ENCODE measurements at places on chromosomes 6 and 20.
A peak's percentile ranks its signal among the peaks of the same experiment; 100 is the strongest.

- DNase-seq: peak; percentile 73
Observed at GRCh38 chr6:47247227-47247797, 62.4 kb downstream of the TNFRSF21 start.

DNA sequence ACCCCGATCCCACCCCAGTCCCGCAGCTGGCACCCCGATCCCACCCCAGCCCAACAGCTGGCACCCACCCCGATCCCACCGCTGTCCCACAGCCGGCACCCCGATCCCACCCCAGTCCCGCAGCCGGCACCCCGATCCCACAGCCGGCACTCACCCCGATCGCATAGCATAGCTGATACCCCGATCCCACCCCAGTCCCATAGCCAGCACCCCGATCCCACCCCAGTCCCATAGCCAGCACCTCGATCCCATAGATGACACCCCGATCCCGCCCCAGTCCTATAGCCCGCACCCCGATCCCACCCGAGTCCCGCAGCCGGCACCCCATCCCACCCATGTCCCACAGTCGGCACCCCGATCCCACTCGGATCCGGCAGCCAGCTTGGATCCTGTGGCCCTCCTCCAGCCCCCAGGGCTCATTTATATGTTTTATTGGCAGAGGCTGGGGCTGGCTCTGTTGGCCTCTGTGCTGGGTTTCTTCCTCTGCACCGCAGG lies 897 bp upstream of the GMEB2 start:
- DNase-seq: no peak

GRCh38 chr6:115977220-115977619 lies 83.5 kb downstream of the FRK start:
- no peak for DNase-seq

DNA sequence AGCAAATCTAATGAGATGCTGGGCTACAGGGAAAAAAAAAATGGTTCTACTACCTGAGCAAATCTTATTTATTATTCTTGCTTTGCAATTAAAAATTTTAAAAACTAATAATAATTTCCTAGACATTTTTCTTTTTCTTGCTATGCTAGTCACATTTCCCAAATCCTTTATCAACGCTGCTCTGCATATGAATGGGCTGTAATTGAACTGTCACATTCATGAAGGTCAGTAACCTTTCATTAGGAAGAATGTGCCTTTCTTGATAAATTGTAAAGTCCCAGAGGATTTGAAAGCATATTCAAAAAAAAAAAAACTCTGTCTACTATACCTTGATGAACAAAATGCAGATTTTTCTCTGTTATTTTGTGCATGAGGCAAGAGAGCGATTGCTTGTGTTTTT lies 538.7 kb upstream of the ID4 start:
- DNase-seq: no peak

GRCh38 chr6:4714961-4715501 lies 61.2 kb upstream of the CDYL start:
- no peak for DNase-seq
